ENCODE measurements at places on chromosomes 1 and 21.

DNA sequence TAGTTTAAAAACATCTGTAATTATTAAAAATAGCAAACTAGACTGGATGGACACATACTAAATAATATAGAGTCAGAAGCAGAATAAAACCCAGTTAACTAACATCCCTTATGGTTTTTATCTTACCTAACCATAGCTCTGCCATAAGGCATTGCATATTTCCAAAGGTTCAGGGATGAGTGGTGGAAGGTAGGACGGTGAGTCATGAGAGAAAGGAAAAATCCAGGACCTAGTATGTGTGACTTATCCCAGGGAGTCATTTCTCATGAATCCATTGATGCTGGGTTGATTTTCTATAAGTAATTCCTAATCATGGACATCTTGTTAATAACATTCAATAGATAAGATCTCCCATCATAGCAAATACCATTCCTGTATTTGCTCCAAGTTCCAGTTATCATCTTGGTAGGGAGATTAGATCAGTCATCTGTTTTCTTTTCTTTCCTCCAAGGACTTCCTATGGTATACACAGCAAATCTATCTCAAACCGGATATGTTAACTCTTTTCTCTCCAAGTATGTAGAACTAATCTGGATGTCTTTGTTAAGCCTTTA, 490.7 kb upstream of the B3GALT2 start:
- DNase-seq = no peak

DNA sequence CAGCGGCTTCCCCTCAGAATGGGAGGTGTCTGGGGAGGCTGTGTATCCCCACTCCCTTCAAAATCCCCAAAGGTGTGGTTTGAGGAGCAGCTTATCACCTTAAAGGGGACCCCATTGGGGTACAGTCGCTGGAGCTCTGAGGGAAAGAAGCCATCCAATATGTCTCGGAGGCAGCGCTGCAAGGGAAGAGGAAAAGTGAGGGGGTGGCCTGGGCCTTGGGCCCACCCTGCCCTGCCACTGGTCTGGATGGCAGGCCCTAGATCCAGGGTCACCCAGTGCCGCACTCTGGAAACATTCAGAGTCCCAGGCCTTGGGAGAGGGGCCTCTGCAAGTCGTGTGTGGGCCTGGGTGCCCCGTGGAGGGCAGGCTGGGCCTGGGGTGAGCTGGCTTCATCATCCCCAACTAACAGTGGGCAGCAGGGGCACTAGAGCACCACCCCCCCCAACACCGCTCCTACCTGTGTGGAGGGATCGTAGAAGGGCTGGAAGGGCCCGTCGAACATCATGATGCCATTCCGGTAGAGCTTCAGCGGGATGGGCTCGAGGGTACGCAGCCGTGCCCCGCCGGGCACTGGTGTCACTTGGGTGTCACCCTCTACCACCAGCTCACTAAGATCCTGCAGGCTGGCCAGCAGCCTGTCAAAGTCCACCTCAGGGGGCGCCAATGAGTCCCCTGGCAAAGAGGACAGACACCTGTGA, 5.6 kb downstream of the SH3BGRL3 start:
- DNase-seq = no peak

DNA sequence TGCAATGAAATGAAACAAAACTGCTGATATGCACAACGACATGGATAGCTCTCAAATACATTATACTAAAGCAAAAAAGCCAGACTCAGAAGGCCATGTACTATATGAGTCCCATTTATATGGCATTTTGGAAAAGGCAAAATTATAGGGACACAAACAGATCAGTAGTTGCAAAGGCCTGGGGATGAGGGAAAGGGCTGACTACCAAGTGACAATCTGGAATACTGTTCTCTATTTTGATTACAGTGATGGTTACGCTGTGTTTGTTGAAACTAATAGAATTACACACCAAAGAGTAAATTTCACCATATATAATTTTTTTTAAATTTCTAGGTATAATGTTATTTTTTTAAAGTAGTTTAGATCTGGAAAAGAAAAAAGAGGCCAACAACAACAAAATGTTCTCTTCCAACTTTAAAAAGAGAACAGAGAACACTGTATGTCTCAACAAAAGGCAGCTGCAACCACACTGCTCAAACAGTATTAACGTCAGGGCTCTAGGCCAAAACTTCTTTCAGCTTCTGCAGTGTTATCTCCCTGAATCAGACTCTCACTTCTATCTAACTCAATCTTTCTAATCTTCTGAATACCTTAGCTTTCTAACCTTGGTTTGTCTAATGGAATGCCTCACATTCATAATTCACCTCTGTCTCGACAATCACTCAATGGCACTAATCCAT, 75.8 kb downstream of the FOXJ3 start:
- DNase-seq = no peak

DNA sequence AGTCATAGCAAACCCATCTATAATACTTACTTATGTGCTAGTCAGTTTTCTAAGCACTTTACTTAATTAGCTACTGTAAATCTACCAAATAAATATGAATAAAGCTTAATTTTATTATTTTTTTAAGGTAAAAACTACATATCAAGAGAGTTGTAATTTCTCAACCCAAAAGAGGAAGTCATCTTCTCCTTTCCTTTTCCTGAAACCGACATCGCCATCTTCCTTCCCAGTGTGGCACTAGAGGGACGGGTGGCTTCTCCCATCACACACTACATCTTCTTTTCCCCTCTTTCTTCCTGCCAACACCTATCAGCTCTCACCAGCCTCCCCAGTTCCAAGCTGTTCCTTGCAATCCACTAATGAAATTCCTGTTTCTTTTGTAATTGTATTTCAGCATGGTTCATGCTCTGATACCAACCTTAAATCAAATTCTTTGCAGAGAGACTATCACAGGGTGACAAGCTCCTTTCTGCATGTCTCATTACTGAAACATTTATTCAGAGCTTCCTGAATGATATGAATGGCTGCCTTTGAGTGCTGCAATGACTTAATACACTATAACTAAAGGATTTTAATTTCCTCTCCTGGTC, 251.6 kb upstream of the FAM78B start:
- no peak for DNase-seq

- no peak for DNase-seq
Measured at GRCh38 chr1:48750109-48750508, 26.6 kb downstream of the BEND5 start.

DNA sequence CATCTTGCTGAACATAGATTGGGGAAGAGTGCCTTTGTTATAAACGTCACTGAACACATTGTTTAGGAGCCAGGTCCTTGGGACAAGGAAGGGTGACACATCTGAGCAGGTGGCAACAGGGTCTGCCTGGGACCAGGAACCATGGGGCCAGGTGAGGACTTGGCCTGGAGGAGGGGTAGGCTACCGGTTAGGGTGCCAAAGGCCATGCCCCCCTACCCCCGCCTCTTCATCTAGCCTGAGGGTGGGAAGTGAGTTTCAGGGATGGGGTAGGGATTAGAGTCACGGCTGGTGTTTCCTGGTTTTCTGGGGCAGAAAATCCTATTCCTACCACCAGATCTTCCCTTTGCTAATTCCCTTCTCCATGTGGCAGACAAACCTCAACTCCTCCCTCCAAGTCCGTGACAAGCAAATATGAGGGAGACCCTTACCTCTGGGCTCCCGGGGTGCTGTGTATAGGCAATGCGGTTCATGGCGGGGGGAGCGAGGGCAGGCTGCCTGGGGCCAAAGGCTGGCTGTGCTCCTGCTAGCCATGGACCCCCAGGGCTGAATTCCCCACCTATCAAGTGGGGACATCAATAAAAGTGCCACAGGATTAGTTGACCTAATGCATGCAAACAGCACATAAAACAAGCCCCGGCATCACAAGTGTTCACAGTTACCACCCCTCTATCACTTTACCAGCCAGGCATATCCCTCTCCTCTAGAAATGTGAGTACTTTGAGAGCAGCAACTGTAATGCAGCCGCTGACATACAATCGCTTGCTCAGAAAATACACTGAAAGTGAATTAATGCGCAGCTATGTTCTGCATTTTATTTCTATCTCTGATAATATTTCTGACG, 14.5 kb downstream of the CD247 start:
- DNase-seq = no peak

- DNase-seq = no peak
Measured at GRCh38 chr1:208557046-208557722, 313.0 kb upstream of the PLXNA2 start.

DNA sequence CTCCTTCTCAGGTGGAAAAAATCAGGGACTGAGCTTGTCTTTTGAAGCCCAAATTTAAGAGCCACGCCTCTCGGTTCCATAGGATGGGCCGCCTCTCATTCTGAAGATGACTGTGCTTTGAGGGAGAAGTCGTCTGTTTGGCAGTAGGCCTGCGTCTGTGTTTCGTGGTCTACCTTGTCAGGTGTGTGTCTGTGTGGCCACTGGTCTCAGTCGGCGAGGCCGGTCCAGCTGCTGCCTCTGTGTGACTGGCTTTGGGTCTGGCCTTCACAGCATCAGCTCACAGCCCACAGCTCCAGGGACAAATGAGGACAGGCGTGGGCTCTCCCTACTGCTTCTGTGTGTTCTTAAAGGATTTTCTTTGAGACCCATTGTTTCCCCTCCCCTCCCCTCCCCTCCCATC, 50.3 kb downstream of the B3GALT5 start:
- no peak for DNase-seq
